ENCODE measurements at places on chromosomes 12 and 14. TPM values are rescaled to one million over a fixed set of nuclear protein-coding genes. Genes with fewer than 3 reads are reported as not detected.

Gene GALNT6
- polyA plus RNA-seq = 5.1 TPM

DNA sequence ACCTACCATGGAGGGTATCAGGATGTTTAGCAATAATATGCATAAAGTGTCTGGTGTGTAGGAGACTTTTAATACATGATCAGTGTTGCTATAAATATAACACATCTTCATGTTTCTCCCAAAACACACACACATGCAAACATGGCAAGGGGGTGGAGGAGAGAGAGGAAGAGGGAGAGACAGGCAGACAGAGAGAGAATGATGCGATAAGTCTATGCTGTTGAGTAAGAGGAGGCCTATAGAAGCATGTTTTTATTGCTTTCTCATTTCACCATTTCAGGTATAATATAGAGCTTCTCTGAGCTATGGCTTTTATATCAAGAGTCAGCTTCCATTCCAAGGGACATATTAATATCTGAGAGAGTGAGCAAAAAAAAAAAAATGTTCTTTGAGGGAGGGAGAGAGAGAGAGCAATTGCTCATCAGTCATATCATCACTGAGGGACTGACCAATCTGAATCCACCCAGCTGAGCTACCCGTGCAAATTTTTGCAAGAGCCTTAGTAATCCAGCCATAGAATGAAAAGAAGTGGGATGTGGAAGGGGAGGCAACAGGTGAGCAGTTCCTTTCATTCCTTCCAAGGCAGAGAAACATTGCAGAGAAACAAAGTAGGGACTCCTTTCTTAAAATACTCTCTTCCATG lies 54.8 kb upstream of the RASSF8 start:
- no peak for DNase-seq

DNA sequence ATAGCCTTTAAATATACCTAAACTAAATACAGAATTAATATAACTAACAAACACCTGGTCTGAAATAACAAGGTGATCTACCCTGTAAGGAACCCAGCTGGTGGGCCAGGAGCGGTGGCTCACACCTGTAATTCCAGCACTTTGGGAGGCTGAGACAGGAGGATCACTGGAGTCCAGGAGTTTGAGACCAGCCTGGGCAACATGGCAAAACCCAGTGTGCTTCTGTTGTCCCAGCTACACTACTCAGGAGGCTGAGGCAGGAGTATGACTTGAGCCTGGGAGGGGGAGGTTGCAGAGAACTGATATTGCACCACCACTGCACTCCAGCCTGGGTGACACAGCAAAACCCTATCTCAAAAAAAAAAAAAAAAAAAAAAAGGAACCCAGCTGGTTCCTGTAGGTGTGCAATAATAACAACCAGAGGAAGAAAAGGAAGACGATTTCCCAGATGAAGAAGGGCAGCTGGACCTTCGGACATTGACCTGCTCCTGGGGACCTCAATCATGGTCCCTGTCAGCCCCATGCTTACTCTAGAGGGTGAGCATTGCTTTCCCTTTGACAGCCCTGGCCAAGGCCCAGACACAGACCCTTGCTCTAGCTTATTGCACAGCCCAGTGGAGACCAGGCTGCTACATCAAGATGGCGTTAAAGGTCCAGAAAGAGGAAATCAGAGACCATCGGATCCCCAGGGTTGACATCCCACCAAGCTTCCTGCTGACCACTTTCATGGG lies 5.4 kb downstream of the FOS start:
- no peak for DNase-seq

GRCh38 chr12:123591702-123592481 lies 7.5 kb downstream of the TMED2 start:
- DNase-seq = no peak

GRCh38 chr14:77059276-77059915 lies 30.9 kb upstream of the IRF2BPL start:
- DNase-seq = no peak

DNA sequence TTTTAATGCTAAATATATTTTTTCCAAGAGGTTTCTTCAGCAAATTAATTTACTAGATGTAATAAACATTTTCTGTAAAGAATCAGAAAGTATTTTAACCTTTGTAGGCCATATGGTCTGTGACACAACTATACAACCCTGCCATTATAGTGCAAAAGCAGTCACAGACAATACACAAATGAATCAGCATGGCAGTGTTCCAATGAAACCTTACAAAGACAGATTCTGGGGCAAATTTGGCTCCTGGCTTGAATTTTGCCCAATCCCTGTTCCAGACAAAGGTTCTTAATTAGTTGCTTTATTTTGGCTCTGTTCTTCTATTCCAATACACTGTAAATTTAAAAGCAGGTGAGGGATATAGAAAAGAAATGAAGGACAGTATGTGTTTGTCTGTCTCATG lies 352.5 kb downstream of the C12orf50 start:
- no peak for DNase-seq

DNA sequence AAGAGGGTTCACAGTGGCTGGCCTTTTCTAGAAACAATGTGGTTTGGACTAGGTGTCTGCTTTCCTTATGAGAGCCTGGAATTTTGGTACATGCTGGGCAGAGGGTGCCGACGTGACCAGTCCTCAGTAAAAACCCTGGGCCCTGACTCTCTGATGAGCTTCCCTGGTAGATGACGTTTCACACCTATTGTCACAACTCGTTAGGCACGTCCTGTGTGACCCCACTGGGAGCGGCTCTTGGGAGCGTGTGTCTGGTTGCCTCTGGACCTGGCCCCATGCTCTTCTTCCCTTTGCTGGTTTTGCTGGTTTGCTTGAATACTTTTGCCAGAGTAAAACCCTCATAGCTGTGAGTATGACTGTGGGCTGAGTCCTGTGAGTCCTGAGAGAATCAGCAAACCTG lies 136.9 kb downstream of the RIMBP2 start:
- DNase-seq = no peak

Data from left renal pelvis (tissue), 4 donors.